ENCODE measurements at places on chromosomes 5 and 9.

DNA sequence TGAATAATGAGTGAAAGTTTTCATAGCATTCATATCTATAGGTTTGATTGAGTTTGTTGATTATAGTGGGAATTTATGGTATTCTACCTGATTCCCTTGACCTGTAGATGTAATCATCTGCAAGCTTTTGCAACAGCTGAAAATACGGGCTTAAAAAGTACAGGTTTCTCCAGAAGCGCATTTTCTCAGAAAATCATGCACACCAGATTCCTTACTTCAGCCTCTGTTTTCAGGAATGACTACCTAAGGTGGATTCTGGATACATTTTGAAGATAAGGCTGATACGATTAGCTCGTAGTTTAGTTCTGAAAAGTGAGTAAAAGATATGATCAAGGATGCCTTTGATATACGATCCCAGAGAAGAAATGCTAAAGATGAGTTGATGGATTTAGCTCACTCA is 694.8 kb upstream of the CDH10 start:
- no peak for DNase-seq

DNA sequence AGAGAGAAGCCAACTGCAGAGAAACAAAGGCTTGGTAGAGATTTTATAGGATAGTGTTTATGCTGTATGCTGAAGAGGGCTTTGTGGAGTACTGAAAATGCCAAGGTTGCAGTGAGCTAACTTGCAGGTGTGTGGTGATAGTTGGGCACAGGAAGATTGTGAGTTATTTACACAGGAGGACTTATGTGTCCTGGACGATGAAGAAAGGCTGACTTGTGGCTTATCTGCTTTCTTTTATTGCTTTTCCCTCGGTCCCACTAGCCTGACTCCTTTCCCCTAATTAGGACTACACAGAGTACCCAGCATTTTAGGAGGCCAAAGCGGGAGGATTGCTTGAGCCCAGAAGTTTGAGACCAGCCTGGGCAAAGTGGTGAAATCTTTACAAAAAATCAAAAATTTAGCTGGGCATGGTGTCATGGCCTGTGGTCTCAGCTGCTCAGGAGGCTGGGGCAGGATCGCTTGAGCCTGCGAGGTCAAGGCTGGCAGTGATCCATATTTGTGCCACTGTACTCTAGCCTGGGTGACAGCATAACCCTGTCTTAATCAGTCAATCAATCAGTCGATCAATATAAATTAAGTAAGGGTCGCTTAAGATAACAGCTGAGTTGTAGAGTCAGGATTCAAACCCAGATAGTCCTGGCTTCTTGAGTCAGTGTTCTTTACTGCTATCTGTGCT is 61.9 kb downstream of the UBE2R2 start:
- no peak for DNase-seq

DNA sequence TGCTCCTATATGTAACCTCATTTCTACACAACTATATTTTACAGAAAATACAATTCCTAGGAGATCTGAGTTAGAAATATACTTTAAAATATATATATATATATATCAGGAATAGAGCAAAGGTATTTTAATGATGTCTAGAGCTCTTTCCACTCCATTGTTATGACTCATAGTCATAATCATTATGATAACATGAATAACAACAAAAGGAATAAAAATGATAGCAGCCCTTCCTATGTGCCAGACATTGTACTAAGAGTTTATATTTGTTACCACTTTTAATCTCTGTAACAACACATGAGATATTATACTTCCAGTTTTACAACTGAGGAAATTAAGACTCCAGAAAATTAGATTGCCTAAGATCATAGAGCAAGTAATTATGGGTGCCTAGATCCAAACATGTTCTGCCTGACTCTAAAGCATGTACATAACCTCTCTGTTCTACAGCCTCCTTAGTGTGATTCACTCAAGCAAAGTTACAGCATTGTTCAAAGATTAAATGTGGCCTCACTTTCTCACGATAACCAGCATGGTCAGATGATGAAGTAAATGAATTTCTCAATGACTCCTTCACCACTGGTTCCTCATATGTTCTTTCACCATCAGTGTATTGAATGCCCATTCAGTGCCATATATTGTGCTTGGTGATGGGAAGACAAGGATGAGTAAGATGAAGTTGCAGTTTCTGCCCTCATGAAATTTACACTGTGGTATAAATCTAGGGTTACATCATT is 452.1 kb downstream of the EFNA5 start:
- DNase-seq, result no peak

- DNase-seq, result no peak
Observed at GRCh38 chr5:81125959-81126358, 107.2 kb upstream of the CKMT2 start.

DNA sequence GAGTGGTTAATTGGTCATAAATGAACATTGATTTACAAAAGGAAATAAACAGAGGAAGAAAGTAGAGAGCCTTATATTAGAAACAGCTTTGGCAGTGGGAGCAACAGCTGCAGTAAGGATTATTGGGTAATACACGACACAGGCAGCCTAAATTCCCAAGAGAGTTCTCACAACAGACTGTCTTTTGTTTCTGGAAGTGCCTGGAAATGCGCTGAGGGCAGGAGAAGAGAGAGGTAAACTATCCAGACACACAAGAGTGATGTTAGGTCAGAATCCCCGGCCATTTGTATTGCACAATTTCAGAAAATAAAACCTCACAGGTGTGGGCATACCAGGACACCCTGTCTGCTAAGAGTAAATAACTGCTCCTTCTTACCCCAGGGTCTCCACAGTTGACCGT is 450.4 kb upstream of the CTNND2 start:
- no peak for DNase-seq

- no peak for DNase-seq
Observed at GRCh38 chr9:34524349-34524748, 1.6 kb upstream of the ENHO start.

GRCh38 chr9:132160802-132161742 is 786 bp upstream of the NTNG2 start:
- DNase-seq, result peak; percentile 32

- no peak for DNase-seq
Observed at GRCh38 chr5:153340738-153341137, 149.7 kb upstream of the GRIA1 start.

GRCh38 chr5:135089912-135090311 is 55.9 kb upstream of the PITX1 start:
- DNase-seq, result no peak

DNA sequence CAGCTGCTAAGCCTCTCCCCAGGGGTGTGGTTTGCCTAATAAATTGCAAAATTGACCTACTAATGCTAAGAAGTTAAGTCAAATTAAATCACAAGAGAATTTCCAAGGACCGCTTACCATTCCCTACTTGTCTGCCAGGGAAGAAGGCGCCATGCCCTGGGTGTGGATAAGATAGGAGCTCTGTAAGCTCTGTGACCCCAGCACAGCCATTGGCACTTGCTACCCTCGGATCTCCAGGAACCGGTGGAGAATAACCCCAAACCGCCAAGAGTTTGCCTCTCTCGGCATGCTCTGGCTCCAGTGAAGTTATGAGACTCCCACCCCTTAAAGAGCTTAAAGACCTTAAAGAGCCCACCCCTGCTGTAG is 58.9 kb downstream of the NEURL1B start:
- no peak for DNase-seq

DNA sequence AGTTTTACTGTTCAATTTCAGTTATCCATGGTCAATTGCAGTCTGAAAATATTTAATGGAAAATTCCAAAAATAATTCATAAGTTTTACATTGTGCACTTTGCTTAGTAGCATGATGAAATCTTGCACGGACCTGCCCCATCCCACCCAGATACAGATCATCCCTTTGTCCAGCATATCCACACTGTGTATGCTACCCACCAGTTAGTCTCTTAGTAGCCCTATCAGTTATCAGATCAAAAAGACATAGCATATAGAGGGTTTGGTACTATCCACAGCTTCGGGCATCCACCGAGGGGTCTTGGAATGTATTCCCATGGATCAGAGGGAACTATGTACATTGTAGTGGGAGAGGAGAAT is 97.7 kb downstream of the SLC44A1 start:
- DNase-seq, result no peak

GRCh38 chr5:154388842-154389241 is 57.0 kb upstream of the SAP30L start:
- DNase-seq, result no peak

- no peak for DNase-seq
Observed at GRCh38 chr5:143016777-143017516, 246.8 kb downstream of the ARHGAP26 start.

DNA sequence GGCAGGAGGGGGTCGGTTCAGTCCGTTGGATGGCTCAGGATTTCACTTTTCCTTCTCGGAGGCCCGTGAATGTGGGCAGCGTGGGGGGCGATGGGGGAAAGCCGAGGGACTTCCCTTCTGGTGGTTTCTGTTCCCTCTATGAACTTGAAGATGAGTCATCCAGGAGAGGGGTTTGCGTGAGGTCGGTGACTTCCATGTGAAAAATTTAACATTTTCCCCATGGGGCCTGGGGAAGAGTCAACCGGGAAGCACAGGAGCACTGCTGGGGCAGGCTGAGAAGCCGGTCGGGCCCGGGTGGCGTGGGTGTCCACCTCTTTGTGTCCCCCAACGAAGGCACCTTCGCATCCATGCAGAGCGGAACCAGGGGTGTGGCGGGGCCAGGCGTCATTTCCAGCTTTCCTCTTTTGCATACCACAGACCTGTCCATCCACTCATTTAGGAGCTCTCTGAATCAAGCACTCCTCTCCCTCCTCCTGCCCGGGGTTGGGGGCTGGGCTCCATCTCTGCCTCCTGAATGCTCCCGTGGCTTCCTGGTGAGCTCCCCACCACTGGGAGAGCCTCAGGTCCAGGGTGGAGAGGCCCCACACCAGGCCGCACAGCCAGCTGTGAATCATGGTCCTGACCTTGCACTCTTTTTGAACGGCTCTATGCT is 68.4 kb downstream of the ANKRD33B start:
- DNase-seq, result peak; percentile 23

DNA sequence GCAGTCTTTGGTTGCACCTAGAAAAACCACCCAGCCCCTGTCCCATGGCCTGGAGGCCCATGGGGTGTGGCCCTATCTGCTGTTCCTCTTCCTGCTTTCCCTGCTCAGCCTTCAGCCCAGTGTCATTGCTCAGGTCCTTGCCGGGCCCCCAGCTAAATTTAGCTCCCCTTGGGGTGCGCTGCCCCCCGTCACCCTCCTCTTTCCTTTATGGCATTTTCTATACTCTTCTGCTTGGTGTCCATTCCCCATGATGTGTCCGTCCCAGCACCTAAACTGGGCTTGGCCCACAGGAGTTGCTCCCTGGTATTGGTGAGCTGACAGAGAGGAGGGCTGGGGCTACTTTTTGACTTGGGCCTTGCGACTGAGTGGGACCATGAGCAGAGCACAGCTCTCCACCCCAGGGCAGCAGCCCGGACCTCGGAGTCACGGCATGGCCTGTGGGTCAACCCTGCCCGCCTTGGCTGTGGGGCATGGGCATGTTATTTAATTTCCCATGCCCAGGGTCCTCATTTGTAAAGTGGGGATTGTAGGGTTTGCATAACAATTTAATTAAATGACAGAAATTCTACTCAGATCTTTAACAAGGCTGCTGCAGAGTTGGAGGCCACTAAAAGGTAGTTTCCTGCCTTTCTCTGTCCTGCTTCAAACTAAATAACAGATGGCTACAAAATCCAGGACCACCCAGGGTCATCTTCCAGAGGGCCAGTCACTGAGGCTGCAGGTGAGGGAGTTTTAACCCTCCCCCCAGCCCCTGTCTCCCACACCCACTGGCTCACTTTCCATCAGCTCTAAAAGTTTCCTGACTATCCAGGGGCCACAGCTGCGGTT is 98.2 kb downstream of the DAP start:
- no peak for DNase-seq

GRCh38 chr9:124035001-124035650 is 23.6 kb downstream of the LHX2 start:
- DNase-seq, result no peak

GRCh38 chr5:142342128-142342981 is 17.5 kb upstream of the SPRY4 start:
- no peak for DNase-seq

DNA sequence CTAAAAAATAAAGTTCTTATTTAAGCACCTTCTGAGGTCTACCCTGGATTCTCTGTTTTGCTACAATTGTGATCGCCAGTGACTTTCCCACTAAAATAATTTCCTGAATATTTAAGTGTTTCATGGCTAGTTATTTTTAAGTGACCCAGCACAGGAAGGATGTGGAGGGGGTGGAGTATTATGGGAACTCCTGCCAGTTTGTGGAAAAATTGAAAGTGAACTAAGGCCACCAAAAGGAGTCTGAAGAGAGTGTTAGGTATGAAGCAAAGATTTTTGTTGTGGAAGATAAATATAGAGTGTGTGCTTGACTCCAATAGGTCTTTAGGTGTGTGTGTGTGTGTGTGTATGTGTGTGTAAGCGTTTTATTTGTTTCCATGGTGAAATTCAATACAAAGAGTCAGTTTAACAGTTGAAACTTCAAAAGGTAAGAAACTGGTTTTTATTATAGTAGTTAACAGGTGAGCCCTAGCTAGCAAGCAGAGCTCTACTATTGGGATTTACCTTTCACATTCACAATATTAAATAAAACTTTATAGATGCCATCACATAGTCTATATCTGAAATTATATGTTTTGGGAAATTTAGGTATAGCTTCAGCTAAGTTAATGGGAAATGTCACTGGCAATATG is 25.6 kb downstream of the RASGRF2 start:
- DNase-seq, result no peak

DNA sequence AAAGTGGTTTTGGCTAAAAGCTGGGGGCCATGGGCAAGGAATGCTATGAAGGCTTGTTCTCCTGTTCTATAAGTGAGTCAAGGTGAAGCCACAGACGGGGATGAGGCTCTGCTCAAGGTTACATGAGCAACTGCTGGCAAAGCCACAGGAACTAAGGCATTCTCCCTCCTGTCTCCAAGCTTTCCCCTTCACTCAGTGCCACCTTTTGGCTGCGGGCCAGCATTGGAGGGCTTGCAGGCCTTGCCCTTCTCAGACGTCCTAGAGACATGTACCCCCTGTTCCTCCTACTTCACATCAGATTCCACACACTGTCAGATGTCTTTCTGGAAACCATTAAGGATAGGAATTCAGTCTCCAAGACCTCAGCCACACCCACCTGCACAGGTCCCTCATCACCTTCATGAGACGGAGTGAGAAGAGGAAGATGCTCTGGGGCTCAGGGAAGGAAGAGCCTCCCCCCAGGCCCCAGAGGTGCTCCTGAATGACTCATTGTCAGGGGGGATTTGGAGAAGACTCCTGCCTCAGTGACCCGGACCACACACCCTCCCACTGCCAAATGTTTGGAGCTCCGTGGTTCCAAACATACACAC is 20.5 kb upstream of the MEIKIN start:
- DNase-seq, result no peak
